ENCODE measurements at places on chromosomes 16 and 17.
A peak's percentile ranks its signal among the peaks of the same experiment; 100 is the strongest.

GRCh38 chr16:89953671-89954406, 5.3 kb downstream of the DEF8 start:
- no peak for DNase-seq

GRCh38 chr17:21474815-21475214, 98.7 kb downstream of the KCNJ12 start:
- DNase-seq: no peak

DNA sequence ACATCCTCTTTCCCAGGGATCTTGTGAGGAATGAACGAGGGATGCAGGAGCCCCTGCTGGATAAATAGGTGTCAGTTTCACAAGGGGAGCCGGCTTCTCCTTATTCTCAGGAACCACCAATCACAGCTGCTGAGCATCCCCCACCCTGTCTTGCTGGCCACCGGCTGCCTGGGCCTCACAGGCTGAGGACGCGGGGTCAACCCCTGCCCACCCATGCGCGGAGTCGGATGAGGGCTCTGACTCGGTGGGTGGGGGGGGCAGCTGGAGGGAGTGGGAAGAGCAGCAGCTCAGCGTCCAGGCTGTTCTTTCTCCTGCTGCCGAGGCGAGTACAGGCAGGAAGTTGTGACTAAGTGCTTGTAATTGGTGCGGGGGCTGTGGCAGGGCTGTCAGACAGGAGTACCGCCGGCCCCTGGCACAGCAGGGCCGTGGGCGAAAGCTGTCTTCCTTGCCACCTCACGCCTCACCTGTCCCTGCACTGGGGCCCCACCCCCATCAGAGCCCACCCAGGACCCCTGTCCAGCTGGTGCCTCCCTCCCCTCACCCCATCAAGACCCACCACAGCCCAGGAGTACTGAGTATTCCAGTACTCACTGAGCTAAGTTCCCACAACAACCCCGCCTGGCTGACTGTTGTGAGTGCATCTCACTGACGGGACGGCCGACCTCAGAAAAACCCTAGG, 11.0 kb upstream of the DPEP1 start:
- peak; percentile 30 for DNase-seq

- no peak for DNase-seq
Measured at GRCh38 chr17:33113276-33113990, 121.8 kb downstream of the SPACA3 start.

DNA sequence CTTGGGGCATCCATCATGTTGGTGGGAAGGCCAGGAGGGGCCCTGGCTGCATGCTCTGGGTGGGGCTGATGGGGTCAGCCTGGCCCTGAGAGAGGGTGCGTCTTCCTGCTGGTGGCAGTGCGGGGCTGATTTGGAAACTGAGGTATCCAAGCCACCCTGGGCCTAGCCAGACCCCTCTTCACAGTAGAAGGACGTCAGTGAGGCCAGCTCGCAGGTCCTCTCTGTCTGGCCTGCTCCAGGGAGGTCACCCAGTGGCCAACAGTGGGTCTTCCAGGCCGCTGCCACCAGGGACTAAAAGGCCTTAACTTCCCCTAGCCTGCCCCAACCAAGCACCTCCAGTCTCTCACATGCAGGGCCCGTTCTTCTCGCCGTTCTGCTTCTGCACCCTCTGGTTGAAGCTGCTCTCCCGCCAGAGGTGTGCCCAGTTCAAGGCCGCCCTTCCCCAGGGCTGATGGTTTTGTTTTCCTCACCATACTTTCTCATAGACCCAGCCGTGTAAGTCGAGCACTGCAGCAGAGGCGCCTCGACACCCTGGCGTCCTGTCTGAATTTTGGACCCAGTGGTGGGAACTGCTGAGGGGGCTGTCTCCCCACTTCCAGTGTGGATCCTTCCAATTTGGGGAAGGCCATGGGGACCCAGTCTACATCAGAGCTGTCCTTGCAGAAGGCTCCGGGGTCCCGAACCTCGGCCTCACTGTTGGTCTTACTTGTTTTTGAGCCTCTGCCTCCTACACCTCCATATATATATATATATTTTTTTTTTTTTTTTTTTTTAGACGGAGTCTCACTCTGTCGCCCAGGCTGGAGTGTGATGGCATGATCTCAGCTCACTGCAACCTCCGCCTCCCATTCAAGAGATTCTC, 42.9 kb upstream of the CDC42EP4 start:
- no peak for DNase-seq

- no peak for DNase-seq
Measured at GRCh38 chr17:2204393-2204792, 99.2 kb downstream of the SMG6 start.

GRCh38 chr16:19907161-19907992, 22.7 kb upstream of the GPRC5B start:
- peak; percentile 47 for DNase-seq

All from NCI-H2171 (cell line).